ENCODE measurements at places on chromosomes 5 and 9.

DNA sequence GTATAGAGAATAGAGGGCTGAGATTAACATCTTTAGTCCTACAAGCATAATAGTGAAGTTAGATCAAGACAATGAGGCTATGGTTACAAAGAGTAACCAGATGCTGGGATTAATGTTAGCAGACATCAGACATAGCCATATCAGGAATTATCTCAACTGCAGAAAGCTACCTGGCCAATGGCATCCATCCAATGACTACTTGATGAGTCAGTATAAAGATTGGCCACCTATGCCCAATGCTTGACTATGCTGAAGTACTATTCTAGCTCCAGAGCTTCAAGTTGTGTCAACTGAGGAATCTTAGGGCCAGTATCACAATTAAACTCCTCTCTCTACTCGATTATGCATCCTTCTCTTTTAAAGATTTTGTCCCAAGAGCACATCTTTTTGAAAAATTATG is 541.4 kb downstream of the PRELID2 start:
- no peak overlapping the region for H3K4me3 ChIP-seq
- no peak for DNase-seq
- H3K27ac ChIP-seq, result no peak overlapping the region
- no peaks in the 10 kb centered on the region for H3K36me3 ChIP-seq
- no peaks in the 10 kb centered on the region for H3K4me1 ChIP-seq

DNA sequence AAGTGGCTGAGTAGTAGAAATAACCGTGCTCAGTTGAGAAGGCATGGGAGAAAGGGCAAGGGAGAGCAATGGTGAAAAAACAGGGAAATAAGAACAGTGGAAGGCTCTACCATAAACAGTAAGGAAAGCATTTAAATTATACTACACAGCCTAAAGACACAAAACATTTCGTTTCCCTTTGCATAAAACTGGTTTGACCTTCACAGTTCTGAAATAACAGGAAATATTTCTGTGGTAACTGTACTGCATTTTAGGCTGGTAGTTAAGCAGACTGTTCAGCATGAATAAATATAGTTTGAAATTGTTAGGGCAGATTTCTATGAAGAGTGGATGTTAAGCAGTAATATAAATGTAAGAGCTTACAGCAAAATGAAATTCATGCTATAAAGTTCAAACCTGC is 147.5 kb downstream of the CSNK1G3 start:
- no peak overlapping the region for H3K4me3 ChIP-seq
- H3K36me3 ChIP-seq, result no peaks in the 10 kb centered on the region
- no peaks in the 10 kb centered on the region for H3K27me3 ChIP-seq
- H3K27ac ChIP-seq, result no peak overlapping the region
- no peaks in the 10 kb centered on the region for H3K4me1 ChIP-seq

- H3K36me3 ChIP-seq, result no peaks in the 10 kb centered on the region
- no peaks in the 10 kb centered on the region for H3K27me3 ChIP-seq
- H3K4me3 ChIP-seq, result no peak overlapping the region
- H3K27ac ChIP-seq, result no peak overlapping the region
- no peak for DNase-seq
These were observed 1203.4 kb upstream of the DMAC1 start for GRCh38 chr9:9002826-9003583.

- H3K36me3 ChIP-seq, result no peaks in the 10 kb centered on the region
- H3K4me1 ChIP-seq, result peaks cover 24% of the 10 kb centered on the region
- no peak overlapping the region for H3K4me3 ChIP-seq
- no peaks in the 10 kb centered on the region for H3K27me3 ChIP-seq
These were observed 475.5 kb downstream of the CETN3 start for GRCh38 chr5:89934069-89934468.

DNA sequence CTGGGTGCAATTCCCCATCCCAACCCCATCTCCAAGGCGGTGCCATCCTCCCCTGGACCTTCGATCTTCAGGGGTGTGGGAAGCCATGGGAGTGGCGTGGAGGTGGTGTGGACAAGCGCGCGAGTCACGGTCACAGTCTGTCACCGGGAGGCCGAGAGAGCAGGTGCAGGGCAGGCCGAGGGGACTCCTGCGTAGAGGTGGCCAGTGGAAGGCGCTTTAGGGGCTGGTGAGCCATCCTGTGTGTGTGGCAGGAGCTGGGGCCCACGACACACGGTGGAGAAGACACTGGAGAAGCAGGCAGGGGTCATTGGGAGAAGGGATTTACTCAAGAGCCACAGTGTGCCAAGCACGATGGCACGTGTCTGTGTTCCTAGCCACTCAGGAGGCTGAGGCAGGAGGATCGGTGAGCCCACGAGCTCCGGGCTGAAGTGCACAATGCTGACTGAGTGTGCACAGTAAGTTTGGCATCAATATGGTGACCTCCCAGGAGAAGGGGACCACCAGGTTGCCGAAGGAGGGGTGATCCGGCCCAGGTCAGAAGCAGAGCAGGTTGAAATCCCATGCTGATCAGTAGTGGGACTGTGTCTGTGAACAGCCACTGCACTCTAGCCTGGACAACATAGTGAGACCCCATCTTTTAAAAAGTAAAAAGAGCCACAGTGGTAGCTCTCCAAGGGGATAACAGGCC is 145.1 kb upstream of the PHYKPL start:
- no peak overlapping the region for H3K27ac ChIP-seq
- H3K36me3 ChIP-seq, result no peaks in the 10 kb centered on the region
- H3K4me1 ChIP-seq, result no peaks in the 10 kb centered on the region
- no peak overlapping the region for H3K4me3 ChIP-seq
- DNase-seq, result no peak
- H3K27me3 ChIP-seq, result no peaks in the 10 kb centered on the region

DNA sequence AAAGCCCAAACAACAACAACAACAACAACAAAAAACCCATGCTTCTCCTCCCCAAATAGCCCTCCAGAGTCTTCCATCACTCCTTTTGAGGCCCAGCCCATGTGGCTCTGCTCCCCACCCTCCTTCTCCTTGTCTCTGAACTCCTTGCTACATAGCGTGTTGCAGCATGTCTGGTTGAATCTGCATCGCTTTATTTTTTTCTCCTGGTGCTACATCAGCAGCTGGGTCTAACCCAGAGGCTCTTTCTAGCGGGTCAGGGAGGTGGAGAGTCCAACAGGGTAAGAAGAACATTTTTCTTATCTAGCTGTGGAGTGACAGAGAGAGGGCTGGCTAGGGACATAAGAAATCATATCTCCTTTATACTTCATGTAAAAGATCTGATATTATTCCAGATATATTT is 18.4 kb downstream of the NXNL2 start:
- H3K4me3 ChIP-seq, result no peak overlapping the region
- no peaks in the 10 kb centered on the region for H3K27me3 ChIP-seq
- no peak for DNase-seq
- no peaks in the 10 kb centered on the region for H3K4me1 ChIP-seq
- H3K27ac ChIP-seq, result no peak overlapping the region
- no peaks in the 10 kb centered on the region for H3K36me3 ChIP-seq

DNA sequence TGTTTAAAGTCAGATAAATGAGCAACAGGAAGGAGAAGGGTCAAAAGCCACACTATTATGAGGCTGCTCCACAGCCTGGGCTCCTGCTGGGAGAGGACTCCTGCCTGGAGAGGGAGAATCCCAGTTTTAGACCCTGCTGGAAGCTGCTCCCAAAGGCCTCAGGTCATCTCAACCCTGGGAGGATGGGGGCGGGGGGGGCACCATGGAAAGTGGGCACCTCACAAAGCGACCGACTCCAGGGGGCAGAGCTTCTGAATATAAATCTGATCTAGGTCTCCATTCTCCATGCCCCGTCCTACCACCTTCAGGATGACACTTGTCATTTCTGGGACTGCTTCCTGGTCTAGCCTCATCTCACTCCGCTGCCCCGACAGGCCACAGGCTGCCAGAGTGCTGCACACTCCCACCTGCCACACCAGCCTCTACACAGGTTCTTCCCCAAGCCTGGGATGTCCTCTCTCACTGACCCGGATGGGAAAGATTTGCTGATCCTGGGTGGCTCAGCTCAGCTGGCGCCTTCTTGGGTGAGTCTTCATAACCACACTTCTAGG is 183.4 kb downstream of the GAPVD1 start:
- no peaks in the 10 kb centered on the region for H3K27me3 ChIP-seq
- peaks cover 5% of the 10 kb centered on the region for H3K4me1 ChIP-seq
- no peak for DNase-seq
- H3K4me3 ChIP-seq, result no peak overlapping the region
- no peak overlapping the region for H3K27ac ChIP-seq
- no peaks in the 10 kb centered on the region for H3K36me3 ChIP-seq

- H3K4me3 ChIP-seq, result no peak overlapping the region
- DNase-seq, result no peak
- peak overlapping the region; percentile 29 for H3K27ac ChIP-seq
- H3K4me1 ChIP-seq, result peaks cover 38% of the 10 kb centered on the region
- H3K27me3 ChIP-seq, result no peaks in the 10 kb centered on the region
- no peaks in the 10 kb centered on the region for H3K36me3 ChIP-seq
These were observed 13.4 kb upstream of the TNIP1 start for GRCh38 chr5:151094030-151094851.

DNA sequence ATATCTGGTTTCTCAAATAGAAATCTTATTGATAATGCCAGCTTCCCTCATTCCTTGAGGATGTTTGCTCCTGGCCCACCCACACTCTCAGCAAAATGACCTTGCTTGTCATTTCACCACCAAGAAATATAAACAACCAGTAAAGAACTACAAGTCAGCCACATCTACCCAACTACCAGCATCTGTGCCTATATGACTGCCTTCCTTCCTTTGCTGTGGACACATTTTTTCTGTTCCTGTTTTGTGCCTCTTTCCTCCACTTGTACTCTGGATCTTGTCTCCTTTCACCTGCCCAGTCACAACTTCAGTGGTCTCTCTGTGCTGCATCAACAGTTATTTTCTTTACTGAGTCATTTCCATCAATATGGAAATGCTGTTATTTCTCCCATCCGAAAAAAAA is 20.3 kb downstream of the KIF2A start:
- H3K4me3 ChIP-seq, result no peak overlapping the region
- H3K36me3 ChIP-seq, result no peaks in the 10 kb centered on the region
- DNase-seq, result no peak
- no peaks in the 10 kb centered on the region for H3K27me3 ChIP-seq
- peaks cover 4% of the 10 kb centered on the region for H3K4me1 ChIP-seq

- no peaks in the 10 kb centered on the region for H3K36me3 ChIP-seq
- no peaks in the 10 kb centered on the region for H3K4me1 ChIP-seq
- H3K4me3 ChIP-seq, result no peak overlapping the region
- H3K27me3 ChIP-seq, result no peaks in the 10 kb centered on the region
These were observed 605.4 kb downstream of the TLE1 start for GRCh38 chr9:81083854-81084512.

- no peaks in the 10 kb centered on the region for H3K36me3 ChIP-seq
- no peak for DNase-seq
- H3K4me1 ChIP-seq, result no peaks in the 10 kb centered on the region
- H3K4me3 ChIP-seq, result no peak overlapping the region
These were observed 95.1 kb upstream of the VCAN start for GRCh38 chr5:83376461-83376860.

GRCh38 chr5:21774801-21775200 is 1078.3 kb downstream of the CDH12 start:
- no peaks in the 10 kb centered on the region for H3K4me1 ChIP-seq
- H3K4me3 ChIP-seq, result no peak overlapping the region
- no peaks in the 10 kb centered on the region for H3K27me3 ChIP-seq

DNA sequence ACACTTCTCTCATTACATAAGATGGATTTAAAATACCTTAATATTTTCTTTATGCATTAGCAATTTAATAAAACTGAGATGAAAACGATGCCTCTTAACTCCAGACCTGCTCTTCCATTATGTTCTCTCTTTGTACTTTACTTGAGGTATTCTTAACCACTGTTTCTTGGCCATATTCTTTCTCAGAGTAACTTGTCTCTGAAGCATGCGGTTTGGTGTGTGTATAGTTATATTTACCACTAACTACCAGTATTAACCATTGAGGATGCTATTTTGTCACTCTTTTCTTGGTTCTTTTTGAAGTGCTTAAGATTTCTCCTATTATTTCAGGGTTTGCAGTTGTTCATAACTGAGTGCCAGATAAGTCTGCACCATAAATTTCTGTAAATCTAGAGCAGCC is 17.9 kb downstream of the TMEM167A start:
- DNase-seq, result no peak
- no peaks in the 10 kb centered on the region for H3K27me3 ChIP-seq

GRCh38 chr5:68652534-68652965 is 437.0 kb downstream of the PIK3R1 start:
- H3K4me1 ChIP-seq, result no peaks in the 10 kb centered on the region
- H3K27me3 ChIP-seq, result no peaks in the 10 kb centered on the region
- no peak overlapping the region for H3K27ac ChIP-seq
- DNase-seq, result no peak

- H3K4me3 ChIP-seq, result peak overlapping the region; percentile 93
- peak overlapping the region; percentile 98 for H3K27ac ChIP-seq
- H3K4me1 ChIP-seq, result no peaks in the 10 kb centered on the region
- H3K27me3 ChIP-seq, result no peaks in the 10 kb centered on the region
- no peak for DNase-seq
These were observed 271 bp downstream of the NOL8 start for GRCh38 chr9:92324889-92325268.

DNA sequence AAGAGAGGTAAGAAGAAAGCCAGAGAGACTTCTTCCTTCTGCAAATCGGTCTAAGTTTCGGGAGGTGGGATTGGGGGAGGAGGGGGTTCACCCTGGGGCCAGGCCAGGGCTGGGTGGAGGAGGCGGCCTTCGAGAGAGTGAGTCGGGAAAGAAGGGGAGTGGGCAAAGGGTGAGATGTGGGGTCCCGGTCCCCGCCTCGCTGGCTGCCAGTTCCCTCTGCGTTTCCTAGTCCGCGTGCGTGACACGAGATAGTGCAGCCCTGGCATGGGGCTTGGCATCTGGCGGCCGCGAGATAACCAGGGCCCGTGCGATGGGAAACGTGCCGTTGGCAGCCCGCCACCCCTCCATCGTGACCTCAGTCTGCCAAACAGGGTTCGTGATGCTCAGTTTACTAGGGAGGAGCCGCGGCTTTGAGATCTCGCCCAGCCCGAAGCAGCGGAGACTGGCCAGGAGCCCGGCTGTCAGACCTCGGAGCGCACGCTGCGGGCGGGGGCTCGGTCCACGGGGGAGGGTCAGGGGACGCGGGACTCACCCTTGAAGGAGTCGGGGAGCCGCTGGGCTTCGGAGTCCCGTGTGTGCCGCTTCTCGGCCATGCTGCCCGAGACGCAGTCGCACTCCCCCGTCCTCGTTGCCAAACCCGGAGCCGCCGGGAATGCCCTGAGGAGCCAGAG is at the start of gene STOM:
Gene STOM, minus strand, starts transcription at position 656 of the 671 bp plus-strand sequence. Its CDS starts 63 bp downstream, at position 593.
- no peaks in the 10 kb centered on the region for H3K27me3 ChIP-seq
- peak within 1 kb of the TSS; percentile 73 for H3K27ac ChIP-seq
- H3K4me3 ChIP-seq, result peak within 1 kb of the TSS; percentile 47
- H3K36me3 ChIP-seq, result no peaks in the 10 kb centered on the region
- H3K4me1 ChIP-seq, result peaks cover 62% of the 10 kb centered on the region

GRCh38 chr9:130240410-130241197 is 25.0 kb upstream of the HMCN2 start:
- no peaks in the 10 kb centered on the region for H3K36me3 ChIP-seq
- H3K27me3 ChIP-seq, result no peaks in the 10 kb centered on the region
- H3K4me1 ChIP-seq, result no peaks in the 10 kb centered on the region
- no peak overlapping the region for H3K27ac ChIP-seq
- peak; percentile 65 for DNase-seq
- no peak overlapping the region for H3K4me3 ChIP-seq

DNA sequence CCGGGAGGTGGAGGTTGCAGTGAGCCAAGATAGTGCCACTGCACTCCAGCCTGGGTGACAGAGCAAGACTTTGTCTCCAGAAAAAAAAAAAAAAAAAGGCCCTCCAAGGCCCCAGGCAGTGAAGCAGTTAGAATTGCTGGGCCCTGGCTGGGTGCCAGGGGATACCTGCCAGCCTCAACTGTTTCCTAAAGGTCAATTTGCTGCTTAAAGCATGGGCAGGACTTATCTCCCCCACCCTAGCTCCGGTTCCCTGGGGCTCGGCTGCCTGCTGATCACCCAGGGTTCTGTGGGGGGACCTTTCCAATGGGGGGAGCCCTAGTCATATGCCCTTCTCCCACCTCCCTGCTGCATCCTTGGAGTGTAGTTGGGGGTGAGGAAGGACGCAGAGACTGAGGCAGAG is 25.7 kb downstream of the NCS1 start:
- no peak overlapping the region for H3K27ac ChIP-seq
- no peaks in the 10 kb centered on the region for H3K27me3 ChIP-seq
- no peak for DNase-seq
- no peaks in the 10 kb centered on the region for H3K36me3 ChIP-seq
- peaks cover 6% of the 10 kb centered on the region for H3K4me1 ChIP-seq

Measured in Caco-2 (cell line).